ENCODE measurements at places on chromosomes 12 and 14. TPM values are rescaled to one million over a fixed set of nuclear protein-coding genes. Genes with fewer than 3 reads are reported as not detected.

GRCh38 chr12:80406253-80406652 lies 37.8 kb upstream of the PTPRQ start:
- DNase-seq: no peak

Gene GPRC5A
- 8.8 TPM for polyA plus RNA-seq

DNA sequence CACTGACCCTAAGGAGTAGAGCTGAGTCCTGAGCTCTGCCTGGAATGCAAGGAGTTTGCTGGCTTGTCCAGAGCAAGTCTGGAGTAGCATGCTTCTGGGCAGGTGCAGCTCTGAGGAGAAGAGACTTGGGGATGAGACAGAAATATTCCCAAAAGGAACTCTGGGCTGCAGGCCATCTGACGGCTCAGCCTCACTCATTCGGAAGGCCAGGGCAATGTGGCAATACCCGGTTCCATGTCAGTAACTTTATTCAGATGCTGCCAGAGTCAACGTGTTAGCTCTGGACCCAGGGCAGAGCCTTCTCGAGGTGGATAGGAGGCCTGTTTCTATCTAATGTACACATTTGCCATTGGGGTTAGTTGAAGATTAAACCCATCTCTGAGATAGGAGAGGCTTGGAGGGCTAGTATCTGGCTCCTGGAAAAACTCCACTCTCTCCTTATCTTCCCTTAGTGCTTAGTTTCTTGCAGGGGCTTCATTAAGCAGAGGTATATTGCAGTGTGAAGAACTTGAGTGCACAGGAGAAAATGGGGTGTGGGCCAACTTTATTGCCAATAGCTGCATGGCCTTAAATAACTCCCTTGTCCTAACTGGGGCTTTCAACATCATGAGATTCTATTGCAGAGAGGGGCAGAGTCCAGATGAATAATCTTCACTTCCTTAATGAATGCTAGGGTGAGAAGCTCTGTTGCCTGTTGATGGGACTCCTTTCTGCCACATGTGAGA lies 65.6 kb downstream of the NTF3 start:
- no peak for DNase-seq

Gene GLT1D1
- 2.0 TPM for polyA plus RNA-seq

DNA sequence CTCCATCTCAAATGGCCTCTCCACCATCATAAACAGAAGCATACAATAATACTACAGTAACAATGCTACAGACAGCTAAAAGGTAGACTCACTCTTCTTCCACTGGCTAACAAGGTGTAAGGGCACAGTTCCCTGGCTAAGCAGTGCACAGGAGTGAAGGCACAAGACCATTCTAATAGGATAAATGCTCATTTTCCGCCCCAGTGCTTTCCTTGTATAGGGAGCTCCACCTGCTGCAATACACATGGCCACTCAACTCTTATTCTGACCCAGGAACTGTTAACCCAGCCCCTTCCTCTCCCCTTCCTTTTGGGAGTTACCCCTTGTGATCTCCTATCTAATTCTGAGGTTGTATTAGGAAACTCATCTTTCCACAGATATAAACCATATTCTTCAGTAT lies 124.6 kb downstream of the KCNK10 start:
- DNase-seq: no peak

- DNase-seq: no peak
Observed at GRCh38 chr12:121797937-121798786, 4.7 kb upstream of the RHOF start.

DNA sequence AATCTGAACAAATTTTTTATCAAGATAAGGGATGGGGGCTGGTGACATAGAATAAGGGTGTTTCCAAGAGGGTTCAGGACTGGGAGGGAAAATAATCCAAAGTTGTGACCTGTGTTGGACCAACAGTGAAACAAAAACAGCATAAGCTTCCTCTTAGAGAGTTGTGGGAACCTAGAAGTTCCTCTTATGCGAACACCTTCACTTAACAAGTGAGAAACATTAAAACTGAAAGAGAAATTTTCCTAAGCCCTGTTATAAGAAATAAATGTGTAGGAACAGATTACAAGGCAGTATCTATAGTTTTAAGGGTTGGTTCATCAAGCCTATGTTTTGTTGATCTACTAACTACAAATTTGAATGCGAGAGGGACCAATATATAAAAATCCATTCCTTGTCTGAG lies 58.4 kb downstream of the LLPH start:
- DNase-seq: no peak

DNA sequence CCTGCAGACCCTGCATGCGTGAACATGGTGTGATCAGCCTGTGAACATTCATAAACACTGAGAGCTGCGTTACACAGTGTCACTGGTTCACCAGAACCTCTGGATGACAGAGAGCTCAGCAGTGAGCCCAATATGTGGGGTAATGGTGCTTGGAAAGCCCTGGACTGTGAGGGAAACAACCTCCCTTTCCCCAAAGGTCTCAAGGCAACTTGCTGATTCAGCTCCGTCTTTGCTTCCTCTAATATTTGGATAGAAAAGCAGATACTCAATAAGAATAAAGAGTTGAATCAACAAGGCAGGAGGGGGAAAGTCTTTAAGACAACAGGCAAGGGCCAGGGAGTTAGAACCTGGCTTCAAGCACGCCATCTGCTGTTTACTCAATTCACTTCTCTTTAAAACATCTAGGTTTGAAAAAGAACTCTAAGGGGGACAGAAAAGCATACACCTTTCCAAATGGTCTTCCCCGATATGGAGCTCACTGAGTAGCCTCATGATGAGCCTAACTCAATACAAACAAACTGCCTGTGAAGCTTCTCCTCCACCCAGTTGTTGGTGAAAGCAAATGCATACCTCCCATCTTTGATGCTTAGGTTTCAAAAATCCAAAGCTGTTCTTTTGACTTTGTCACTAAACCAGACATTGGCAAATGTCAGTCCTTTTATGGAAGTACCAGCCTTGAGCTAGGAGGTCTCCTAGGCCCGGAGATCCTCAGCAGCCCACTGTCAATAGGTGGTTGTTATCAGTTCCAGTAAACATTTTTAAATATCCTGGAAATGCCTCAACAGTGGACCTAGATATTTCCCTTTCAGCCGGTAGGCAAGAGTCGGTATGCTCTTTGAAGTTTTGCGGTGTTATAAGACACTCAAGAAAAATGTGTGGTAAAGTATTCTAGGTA lies 76.1 kb downstream of the SAMD4A start:
- DNase-seq: no peak

DNA sequence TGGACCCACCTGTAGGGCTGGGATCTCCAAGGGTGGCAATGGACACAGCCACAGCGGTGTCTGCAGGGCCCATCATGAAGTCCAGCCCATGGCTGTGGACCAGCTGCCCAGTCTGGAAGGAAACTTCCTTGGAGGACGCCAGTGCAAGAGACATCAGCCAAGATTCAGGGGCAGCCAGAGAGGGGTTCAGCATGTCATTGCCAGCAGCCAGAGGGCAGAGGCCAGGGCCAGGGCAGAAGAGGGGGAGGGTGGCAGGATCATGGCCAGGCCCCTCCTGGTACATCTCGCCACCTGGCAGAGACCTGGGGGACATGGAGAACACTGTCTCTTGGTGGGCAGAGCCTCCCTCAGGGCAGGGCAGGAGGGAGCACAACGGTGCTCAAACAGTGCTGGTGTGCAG lies 10.2 kb downstream of the ANHX start:
- no peak for DNase-seq

Gene SYNDIG1L
- 0.12 TPM for polyA plus RNA-seq

Gene TNFAIP2
- polyA plus RNA-seq: 36.9 TPM

Gene GLS2
- 1.6 TPM for polyA plus RNA-seq

GRCh38 chr14:70257526-70257925 lies 68.8 kb upstream of the SLC8A3 start:
- no peak for DNase-seq

- DNase-seq: no peak
Observed at GRCh38 chr12:26252946-26253345, 57.6 kb downstream of the SSPN start.

- DNase-seq: no peak
Observed at GRCh38 chr12:6212086-6212485, 11.9 kb downstream of the CD9 start.

Gene NTF3
- 4.3 TPM for polyA plus RNA-seq

GRCh38 chr12:106790020-106790419 lies 15.5 kb downstream of the RIC8B start:
- DNase-seq: no peak

Gene RHEBL1
- 1.5 TPM for polyA plus RNA-seq

Gene GPRC5D
- 0.33 TPM for polyA plus RNA-seq

- DNase-seq: no peak
Observed at GRCh38 chr12:49244176-49244575, 20.7 kb upstream of the TUBA1C start.

- DNase-seq: no peak
Observed at GRCh38 chr14:92670160-92670559, 78.3 kb downstream of the LGMN start.

Gene SLC4A8
- polyA plus RNA-seq: 3.7 TPM

GRCh38 chr14:69753860-69754259 lies 13.1 kb upstream of the SRSF5 start:
- no peak for DNase-seq

Gene ABHD12B
- polyA plus RNA-seq: 1.5 TPM

DNA sequence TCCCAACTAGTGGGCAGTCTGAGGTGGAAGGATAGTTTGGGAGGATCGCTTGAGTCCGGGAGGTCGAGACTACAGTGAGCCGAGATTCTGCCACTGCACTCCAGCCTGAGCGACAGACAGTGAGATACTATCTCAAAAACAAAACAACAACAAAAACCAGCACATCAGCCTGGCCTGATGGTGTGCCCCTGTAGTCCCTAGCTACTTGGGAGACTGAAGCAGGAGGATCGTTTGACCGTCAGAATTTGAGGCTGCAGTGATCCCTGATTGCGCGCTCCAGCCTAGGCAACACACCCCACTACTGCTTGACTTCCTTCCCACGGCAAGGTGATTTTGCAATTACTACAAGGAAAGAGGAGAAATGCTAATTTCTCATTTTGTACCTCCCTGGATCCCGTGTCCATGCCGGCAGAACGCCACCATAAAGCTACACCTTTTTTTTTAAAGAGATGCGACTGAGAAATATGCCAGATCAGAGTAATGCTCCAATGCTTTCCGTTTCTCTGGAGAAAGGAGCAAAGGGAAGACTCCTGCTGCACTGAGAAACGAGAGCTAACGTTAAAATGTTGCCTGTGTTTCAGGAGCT lies 672 bp upstream of the SCFD1 start:
- DNase-seq: peak; percentile 22

Gene FSCB
- polyA plus RNA-seq: not detected

DNA sequence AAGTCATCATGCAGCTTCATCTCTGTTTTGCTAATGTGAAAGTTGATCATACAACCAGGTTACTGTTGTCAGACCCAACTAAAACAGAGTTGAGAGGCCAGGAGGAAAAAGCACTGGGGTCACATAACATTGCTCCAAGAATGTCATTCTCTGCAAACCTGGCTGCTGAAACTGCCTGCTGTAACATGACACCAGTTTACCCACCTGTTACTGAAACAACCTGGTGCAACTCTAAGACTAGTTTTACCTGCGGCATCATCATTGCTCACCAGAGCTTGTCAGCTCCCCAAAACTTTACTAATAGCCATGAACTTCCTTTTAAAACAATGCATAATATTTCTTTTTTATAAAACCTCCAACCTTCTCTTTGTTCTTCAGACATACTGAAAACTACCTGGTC lies 30.7 kb upstream of the DEGS2 start:
- DNase-seq: no peak

- DNase-seq: no peak
Observed at GRCh38 chr12:33614630-33615029, 175.0 kb upstream of the SYT10 start.

DNA sequence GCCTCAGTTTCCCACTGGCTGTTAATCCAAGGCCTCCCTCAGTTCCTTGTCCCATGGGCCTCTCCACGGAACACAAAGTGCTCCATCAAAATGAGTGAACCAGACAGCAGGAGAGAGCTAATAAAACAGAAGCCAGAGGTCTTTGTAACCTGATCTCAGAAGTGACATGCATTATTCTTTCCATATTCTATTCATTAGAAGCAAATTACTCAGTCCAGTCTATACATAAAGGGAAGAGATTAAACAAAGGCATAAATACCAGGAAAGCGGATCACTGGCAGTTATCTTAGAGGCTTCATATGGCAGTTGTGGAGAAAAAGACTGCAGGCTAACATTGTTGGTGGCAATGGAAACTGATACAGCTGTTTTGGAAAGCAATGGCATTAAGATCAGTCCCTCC lies 170.6 kb upstream of the GARIN6 start:
- DNase-seq: no peak

- DNase-seq: no peak
Observed at GRCh38 chr12:68501226-68501625, 109.5 kb upstream of the RAP1B start.

Gene DHRS4L2
- polyA plus RNA-seq: 27.7 TPM

Gene KRT3
- not detected for polyA plus RNA-seq

- no peak for DNase-seq
Observed at GRCh38 chr14:105745433-105746123, 219.2 kb downstream of the TMEM121 start.

Gene MIP
- polyA plus RNA-seq: not detected

DNA sequence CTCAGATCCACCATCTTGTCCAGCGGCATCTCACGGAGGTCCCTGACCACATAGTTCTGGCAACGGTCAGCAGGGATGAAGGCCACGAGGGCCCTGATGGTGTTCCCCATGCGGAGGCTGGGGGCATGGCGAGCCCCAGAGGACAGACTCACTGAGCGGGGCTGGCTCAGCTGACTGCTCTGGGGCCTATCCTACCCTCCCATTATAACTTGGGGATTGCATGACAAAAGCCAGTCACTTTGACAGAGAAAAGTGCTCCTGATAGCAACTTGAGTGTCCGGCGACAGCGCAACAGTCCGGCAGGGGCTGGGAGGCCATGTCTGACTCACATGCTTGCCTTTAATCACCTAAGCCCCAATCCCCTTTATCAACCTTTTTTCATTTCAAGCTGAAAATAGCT lies at the start of gene LRRC10:
Gene LRRC10 (minus strand): TSS at position 179 of the 400 bp plus-strand sequence. CDS start 69 bp downstream, at position 110.
- DNase-seq: no peak

Gene INHBE
- polyA plus RNA-seq: 0.36 TPM

Gene HOXC6
- 34.5 TPM for polyA plus RNA-seq

DNA sequence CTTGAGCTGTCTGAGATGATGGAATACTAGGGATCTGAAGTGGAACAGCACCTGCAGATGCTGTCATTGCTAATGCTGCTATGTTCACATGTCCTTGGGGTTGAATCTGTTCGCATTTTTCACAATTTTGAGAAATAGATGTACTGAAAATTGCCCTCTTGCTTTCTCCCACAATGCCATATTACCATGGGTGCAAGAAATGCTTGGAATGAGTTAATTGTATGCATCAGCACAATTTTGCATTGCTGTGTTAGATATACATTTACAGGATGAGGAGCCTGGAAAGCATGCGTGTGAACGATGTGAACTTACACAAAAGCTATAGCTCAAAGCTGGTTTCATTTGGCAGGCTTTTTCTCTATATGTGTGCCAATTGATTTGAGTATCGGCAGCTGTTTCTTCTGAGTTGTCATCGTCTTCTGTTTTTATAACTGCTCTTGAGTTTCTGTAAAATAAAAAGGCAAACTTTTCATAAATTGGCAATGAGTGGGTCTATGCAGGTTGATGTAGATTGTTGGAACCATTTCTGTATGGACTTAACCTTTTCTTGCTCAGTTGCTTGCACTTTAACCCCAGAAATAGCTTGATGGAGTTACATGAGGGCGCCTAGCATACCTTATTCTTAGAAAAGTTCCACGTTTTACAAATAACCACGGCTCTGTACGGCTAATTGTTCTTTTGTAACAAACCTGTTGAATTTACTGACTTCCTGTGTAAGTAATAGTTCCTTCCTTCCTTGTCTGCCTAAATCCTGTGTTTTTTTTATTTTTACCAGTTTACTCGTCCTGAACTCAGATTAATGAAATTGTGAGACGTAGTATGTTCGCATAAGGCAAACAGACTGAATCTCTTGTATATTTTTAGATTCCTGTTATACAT lies 105.9 kb downstream of the FGD4 start:
- DNase-seq: no peak

Gene KRT77
- polyA plus RNA-seq: not detected

All from left renal pelvis (tissue), 4 donors.